Trophoblast cell (in vitro differentiated cells and primary cell): ENCODE measurements at places on chromosomes 16 and 17.

GRCh38 chr16:13344001-13344400 is 442.6 kb downstream of the SHISA9 start:
- no peak for DNase-seq

- DNase-seq = no peak
Measured at GRCh38 chr17:27496005-27496404, 39.8 kb downstream of the KSR1 start.

- DNase-seq = no peak
Measured at GRCh38 chr17:17537311-17538099, 41.3 kb upstream of the RASD1 start.

DNA sequence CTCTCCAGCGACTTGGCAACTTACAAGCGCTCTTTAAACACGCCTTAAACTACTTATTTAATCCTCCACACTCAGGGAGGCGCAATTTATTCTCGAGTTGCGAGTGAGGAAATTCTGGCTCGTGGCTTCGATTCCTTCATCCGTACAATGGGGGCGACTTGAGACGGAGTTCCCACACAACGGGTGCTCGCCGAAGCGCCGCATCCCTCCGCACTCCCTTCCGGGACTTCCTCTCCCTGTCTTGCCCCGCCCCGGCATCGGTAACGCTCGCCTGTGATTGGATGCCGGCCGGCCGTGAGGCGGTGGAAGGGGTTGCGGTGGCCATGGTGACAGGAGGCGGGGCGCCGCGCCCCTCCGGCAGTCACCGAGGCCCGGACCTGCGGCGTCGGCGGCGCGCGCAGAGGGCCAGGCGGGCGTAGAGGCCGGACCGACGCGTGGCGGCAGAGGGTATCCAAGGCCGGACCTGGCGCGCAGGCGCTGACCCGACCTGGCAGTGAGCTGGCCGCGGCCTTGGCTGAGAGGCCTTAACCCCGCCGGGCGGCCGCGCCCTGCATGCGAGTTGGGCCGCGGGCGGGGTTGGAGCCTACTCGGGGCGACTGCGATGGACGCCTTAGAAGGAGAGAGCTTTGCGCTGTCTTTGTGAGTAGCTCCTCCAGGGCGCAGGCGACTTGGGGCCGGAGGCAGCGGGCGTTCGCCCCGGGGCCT is at the start of gene ARL2BP:
Gene ARL2BP, plus strand, starts transcription at position 493 of the 705 bp plus-strand sequence. Its CDS starts 109 bp downstream, at position 602.
- peak; percentile 98 for DNase-seq

GRCh38 chr17:17779015-17779611 is 57.7 kb downstream of the SREBF1 start:
- DNase-seq = no peak

GRCh38 chr17:32335687-32336086 is 6.3 kb downstream of the C17orf75 start:
- no peak for DNase-seq

DNA sequence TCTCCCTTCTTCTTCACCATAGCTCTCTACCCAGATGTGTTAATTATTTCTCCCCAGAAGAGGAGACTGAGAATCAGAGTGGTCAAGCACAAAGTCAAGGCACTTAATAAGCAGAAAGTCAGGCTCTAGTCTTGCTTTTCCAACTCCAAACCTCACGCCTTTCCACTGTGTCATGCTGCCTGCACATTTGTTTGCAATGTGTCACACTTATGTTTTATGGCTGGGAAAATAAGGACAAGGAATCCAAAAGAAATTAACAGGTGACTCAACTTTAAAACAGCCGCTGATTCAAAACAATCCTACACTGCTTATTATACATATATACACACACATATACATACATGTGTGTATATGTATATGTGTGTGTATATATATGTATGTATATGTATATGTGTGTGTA is 255.7 kb upstream of the DYNLRB2 start:
- DNase-seq = peak; percentile 89

GRCh38 chr16:58070585-58070984 is 45.0 kb downstream of the MMP15 start:
- DNase-seq = no peak

DNA sequence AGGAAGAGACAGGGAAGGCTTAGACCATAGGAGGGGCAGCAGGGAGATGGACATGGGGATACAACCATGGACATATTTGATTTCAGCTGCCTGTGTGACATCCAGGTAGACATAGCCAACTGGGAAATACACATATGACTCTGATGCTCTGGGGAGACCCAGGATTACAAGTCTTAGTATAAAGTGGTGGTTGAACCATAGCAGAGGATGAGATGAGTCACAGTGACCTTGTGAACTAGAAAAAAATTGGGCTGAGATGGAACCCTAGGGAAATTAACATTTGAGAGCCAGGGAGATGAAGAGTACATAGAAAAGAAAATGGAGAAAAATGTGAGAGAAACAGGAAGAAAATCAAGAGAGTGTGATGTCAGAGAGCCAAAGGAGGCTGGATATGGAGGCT is 10.2 kb downstream of the MARCHF10 start:
- DNase-seq = no peak

DNA sequence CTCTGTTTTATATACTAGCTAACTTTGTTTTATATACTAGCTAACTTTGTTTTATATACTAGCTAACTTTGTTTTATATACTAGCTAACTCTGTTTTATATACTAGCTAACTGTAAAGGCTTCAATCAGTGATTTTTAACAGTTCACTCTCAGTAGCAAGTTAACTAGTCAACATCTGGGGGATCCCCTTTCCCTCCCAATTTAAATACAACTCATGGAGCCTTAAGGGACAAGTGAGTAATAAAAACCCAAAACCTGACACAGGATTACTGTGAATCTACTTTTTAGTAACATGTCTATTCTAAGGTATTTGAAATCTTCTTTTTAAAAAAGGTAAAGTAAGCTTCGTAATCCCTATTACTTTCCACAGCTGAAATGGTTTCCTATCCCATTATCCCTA is 32.2 kb downstream of the FAM222B start:
- no peak for DNase-seq

DNA sequence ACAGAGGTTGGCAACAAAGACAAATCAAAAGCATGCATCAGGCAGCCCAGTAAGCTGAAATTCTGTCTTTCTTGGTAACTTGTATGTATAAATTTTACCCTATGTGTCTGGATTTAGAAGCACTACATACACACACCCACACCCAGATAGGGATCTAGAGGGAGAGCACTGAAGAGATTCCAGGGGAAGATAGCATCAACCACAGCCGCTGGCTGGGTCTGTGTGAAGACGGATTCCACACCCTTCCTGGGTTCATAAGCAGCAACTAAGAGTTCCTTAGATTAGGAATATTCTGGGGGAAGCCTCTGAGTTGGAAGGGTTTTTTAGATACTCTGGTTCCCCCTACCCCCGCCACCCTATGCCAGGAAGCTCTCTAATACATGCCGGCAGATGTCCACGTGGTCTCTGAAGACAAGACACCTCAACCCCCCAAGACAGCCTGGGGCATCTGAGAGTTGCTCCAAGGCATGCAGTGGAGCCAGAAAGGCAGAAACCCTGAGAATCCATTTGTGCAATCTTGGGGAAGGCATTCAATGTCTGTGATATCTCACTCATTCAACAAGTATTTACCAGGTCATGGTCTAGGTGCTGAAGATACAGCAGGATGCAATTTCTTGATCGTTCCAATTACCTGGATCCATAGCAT is 86.4 kb downstream of the NOG start:
- peak; percentile 98 for DNase-seq
